Activated CD8-positive, alpha-beta memory T cell treated with anti-CD3 and anti-CD28 coated beads for 4 hours (primary cell): ENCODE measurements at places on chromosomes 6 and 20.

DNA sequence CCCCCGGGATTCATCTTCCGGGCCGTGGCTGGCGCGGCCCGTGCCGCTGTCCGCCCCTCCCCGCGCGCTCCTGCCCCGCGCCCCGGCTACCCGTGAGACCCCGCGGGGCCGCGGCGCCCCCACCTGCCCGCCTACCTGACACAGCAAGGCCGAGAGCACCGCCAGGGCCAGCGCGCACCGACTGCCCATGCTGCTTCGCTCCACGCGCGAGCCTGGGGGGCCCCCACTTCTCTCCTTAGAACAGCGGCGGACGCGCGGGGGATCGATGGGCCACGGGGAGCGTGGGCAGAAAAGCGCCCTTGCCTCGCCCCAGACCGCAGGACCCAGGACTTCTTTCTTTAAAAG lies 955 bp downstream of the DLL1 start:
- no peak for DNase-seq

GRCh38 chr6:14524319-14524718 lies 406.7 kb downstream of the CD83 start:
- DNase-seq = no peak

GRCh38 chr20:17605131-17605660 lies 35.3 kb downstream of the DSTN start:
- DNase-seq = no peak

GRCh38 chr20:58133020-58133808 lies 95.2 kb downstream of the ANKRD60 start:
- no peak for DNase-seq

DNA sequence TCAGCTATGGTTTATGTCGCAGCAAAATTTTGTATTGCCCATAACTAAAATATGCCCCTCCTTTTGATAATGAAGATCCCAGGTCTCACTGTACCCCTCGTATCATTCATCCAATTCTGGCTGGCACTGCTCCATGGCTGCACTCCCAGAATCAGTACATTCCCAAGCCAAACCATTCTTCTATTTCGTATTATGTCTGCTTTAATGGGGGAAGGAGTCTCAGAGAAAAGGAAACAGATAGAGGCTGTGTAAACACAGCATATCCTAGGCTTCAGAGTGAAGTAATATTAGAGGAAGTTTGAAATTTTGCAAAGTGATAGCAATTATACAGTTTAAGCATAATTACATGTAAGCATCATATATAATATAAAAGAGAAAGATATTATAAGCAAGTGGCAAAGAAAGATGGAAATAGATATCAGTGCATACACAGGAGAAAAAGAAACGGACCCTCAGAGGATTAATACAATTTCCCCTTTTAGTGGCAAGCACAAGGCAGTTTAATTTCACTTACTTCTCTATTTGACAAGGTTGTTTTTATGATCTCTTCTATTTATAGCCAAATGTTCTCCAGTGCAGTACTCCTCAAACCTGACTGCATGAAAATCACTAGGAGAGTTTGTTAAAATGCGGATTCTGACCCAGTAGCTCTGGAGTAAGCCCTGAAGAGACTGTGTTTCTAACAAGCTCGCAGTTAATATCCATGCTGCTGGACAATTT lies 56.5 kb upstream of the TENT5A start:
- DNase-seq = no peak

DNA sequence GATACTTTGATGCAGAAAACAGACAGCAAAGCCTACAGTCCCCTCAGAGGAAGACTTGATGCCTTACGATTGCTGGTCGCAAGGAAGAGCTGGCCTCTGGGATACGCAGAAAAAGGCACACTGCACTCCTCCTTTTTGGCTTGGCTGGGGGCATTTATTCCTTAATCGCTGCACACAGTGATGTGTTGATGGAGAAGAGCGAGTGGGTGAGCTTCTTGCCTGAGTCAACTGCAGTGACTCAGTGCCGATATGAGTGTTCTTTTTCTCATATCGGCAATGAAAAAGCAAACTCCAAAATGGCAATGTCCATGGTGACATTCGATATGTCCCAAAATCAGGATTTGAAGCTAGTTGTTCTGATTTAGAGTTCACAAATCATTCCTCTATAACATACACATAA lies 794.8 kb downstream of the HACE1 start:
- no peak for DNase-seq
